ENCODE measurements at places on chromosomes 16 and 17.

GRCh38 chr17:18145811-18146210 is 37.3 kb downstream of the MYO15A start:
- DNase-seq, result no peak

DNA sequence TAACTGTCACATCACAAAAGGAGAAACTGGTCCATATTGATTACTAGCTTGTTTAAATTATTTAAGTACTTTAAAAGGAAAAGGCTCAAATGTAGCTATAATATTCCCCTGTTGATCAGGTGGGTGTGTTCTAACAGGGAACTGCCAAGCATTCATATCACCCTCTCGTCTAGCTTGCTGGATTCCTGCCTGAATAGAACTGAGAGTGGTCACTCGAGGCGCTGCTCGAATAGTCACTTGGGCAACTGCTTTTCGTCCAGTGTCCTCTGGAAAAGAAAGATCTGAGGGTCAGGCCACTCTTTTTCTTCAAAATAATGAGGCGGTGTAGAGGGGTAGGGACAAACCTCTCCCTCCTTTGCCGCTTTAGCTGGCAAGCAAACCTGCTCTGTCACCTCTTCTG is 36.4 kb upstream of the USP22 start:
- no peak for DNase-seq

DNA sequence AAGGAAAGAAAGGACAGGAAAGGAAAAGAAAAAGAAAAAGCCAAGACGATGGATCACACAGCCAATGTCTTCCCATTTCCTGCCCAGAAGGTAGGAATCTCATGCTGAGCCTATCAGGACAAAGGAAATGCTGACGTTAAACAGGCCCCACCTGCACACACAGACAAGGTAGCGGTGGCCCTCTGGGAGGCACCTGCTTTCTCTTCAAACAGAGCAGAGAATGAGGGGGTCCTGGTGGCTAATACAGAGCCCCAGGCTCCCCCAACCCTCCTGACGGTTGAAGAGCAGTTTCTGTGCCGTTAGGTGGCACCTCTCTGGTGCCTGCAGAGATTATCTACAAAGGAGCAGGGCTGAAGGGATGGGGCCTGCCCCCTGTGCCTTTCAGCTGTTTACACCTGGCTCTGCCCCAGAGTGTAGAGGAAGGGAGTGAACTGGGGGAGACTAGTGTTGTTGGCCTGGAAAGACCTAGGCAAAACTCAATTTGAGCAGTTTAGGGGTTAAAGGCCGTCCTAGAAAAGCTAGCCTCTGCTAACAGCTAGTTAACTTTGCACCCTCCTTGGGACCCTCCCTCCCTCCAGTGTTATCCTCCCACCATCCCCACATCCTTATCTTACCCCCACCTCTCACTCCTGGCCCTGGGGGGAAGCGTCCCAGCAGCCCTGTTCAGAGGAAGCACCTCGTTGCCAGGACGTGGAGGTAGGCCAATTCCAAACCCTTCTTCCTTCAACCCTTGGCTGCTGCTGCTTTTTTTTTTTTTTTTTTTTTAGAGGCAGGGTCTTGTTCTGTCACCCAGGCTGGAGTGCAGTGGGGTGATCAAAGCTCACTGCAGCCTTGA is 56.3 kb downstream of the ARHGAP27 start:
- no peak for DNase-seq

DNA sequence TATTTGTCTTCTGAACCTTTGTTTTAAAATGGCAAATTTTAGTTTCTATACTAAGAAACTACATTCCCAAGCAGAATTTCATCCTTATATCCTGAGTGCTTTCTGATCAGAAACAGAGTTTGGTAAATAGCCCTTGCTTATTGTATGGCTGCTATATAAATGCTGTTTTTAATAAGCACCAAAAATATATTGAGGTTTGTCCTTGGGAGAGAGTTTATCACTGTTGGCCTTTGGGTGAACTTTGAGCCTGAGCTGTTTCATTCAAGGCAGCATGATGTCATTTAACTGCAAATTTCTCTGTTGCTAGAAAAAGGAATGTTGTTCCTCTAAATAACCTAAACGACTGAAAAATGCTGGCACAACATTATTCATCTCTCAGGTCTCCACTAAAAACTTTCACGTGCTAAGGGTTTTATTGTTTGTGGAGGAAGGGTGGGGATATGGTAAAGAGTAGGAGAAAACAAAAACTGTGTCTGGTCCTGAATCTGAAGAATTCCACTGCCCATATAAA is 334.3 kb upstream of the TBX2 start:
- no peak for DNase-seq

GRCh38 chr17:47063475-47063874 is 84.4 kb upstream of the RPRML start:
- DNase-seq, result no peak

DNA sequence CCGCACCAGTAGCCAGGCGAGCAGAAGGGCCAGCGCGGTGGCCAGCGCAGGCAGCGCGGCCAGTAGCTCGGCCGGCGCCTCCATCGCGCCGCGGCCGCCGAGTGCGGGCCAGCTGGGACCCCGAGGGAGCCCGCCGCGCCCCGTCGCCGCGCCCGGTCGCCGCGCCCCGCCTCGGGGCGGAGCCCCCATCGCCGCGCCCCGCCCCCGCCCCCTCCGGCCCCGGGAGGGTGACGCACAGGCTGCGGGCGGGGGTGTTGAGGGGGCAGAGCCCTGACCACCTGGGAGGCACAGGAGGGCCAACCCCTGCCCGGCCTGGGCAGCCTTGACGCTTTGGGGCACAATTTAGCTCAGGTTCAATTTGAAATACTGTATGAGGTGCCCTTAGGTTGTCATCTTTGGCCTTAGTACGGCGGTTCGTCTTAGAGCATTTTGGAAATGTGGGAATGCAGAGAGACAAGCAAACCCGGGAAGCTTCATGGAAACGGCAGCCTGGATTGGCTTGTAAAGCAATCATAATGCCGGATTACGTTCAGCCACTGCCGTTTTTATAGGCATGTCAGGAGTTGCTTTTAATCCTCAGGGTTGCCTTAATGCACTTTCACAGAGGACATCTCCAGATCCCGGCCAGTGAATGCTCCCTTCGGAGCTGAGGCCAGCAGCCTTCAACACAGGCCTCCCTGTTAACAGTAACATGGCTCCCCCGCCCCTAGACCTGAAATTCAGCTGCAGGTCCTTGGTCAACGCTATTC is at the start of gene MXRA7:
Gene MXRA7 (minus strand): TSS at position 103 of the 749 bp plus-strand sequence. CDS start 19 bp downstream, at position 84.
- no peak for DNase-seq

DNA sequence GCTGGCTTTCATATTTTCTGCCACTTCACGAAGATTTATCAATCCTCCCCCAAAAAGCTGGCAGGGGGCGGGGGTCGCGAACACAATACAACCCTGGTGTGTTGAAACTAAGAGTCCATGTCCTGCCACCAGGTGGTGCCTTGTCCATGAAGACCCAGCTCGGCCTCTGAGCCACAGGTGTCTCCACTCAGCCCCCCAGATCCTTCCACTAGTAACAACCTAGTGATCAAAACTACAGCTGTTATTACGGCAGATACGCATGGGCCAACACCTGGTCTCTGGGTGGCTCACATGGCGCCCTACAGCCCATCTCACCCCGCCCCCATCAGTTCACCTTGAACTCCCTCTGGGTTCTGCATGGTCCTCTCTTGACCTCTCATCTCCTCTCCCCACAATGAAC is 27.7 kb downstream of the USP7 start:
- DNase-seq, result no peak

GRCh38 chr17:39660397-39661385 is 4.5 kb upstream of the TCAP start:
- DNase-seq, result no peak

GRCh38 chr16:25372716-25373115 is 115.1 kb upstream of the ZKSCAN2 start:
- no peak for DNase-seq

Data from SIG-M5 (cell line).